Lower lobe of right lung (tissue), 2 donors: ENCODE measurements at places on chromosomes 2 and 18. TPM values are rescaled to one million over a fixed set of nuclear protein-coding genes. Genes with fewer than 3 reads are reported as not detected.
A peak's percentile ranks its signal among the peaks of the same experiment; 100 is the strongest.

The ERBB4 gene
- total RNA-seq = 25.3 TPM

The GCG gene
- not detected for total RNA-seq

The REEP1 gene
- total RNA-seq = 6.9 TPM

GRCh38 chr18:74225193-74225840 lies 66.4 kb downstream of the CYB5A start:
- no peaks in the 10 kb centered on the region for H3K4me1 ChIP-seq
- no peak overlapping the region for H3K4me3 ChIP-seq
- no peaks in the 10 kb centered on the region for H3K27me3 ChIP-seq
- DNase-seq = no peak

GRCh38 chr2:175167076-175167791 lies 769 bp downstream of the ATF2 start:
- H3K27ac ChIP-seq = peak overlapping the region; percentile 95
- peak; percentile 51 for DNase-seq
- H3K4me3 ChIP-seq = peak overlapping the region; percentile 97
- no peaks in the 10 kb centered on the region for H3K27me3 ChIP-seq
- H3K36me3 ChIP-seq = no peaks in the 10 kb centered on the region

GRCh38 chr2:172930871-172931255 lies 144.8 kb upstream of the MAP3K20 start:
- DNase-seq = no peak
- no peaks in the 10 kb centered on the region for H3K27me3 ChIP-seq
- H3K36me3 ChIP-seq = no peaks in the 10 kb centered on the region
- H3K4me3 ChIP-seq = no peak overlapping the region
- peaks cover 21% of the 10 kb centered on the region for H3K4me1 ChIP-seq
- H3K27ac ChIP-seq = peak overlapping the region; percentile 34

The SERPINB11 gene
- total RNA-seq = 0.77 TPM

- no peaks in the 10 kb centered on the region for H3K4me1 ChIP-seq
- no peaks in the 10 kb centered on the region for H3K27me3 ChIP-seq
- H3K36me3 ChIP-seq = no peaks in the 10 kb centered on the region
Measured at GRCh38 chr2:65518751-65519150, 86.4 kb upstream of the SPRED2 start.

DNA sequence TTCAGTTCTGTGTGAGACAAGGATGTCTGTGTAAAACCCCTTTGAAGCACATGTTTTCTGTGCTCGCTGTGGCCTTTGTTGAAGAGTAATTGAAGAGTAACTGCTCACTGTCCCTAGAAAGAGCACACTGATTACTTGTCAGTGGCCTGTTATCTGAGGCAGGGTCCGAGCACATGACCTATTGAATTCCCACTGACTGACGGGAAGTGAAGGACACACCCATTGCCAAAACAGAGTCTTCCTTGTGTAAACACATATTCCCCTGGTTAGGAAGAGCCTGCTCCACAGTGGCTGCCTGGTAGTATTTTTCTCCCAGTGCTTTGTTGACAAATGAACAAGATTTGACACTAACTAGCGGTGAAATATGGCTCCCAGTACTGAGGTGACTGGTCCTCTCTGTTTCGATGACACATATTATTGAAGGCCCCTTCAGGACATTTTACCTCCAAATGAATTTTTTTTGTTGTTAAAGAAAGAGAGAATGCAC lies 148.5 kb upstream of the GYPC start:
- H3K4me3 ChIP-seq = no peak overlapping the region
- H3K36me3 ChIP-seq = no peaks in the 10 kb centered on the region
- no peaks in the 10 kb centered on the region for H3K4me1 ChIP-seq
- H3K27ac ChIP-seq = no peak overlapping the region
- H3K27me3 ChIP-seq = no peaks in the 10 kb centered on the region

The CNRIP1 gene
- total RNA-seq = 20.8 TPM

The DSEL gene
- 11.1 TPM for total RNA-seq

DNA sequence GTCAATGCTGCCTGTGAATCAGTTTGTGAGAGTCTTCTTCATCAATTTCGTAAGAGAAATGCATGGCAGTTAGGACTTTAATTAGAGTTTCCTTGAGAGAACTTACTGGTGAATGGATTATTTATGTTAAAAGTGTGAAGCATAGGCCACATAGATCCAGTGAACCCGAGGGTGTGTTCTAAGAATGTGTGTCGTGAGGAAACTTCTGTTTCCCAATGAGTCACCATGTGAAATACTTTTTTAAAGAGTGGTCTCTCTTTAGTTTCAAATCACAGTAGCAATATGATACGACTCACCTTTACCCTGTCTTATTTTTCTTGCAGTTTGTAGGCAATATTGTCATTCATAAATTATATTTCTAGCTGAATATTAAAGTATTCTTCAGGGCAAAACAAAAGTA lies 18.5 kb downstream of the THSD7B start:
- no peaks in the 10 kb centered on the region for H3K36me3 ChIP-seq
- no peak overlapping the region for H3K4me3 ChIP-seq
- DNase-seq = no peak
- H3K4me1 ChIP-seq = no peaks in the 10 kb centered on the region
- H3K27me3 ChIP-seq = no peaks in the 10 kb centered on the region

The GATA6 gene
- total RNA-seq = 22.1 TPM

DNA sequence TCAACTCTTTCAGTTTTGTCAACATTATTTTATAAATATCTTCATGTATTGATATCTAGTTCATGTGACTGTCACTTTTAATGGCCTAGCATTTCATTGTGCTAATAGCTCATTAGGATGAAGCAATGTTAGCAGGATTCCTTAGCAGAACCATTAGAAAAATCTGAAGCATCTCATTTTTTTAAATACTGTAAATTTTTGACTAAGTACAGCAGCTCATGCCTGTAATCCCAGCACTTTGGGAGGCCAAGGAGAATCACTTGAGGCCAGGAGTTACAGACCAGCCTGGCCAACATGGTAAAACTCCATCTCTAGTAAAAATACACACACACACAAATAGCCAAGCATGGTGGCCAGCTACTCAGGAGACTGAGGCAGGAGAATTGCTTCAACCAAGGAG lies 15.6 kb upstream of the ANTXR1 start:
- no peaks in the 10 kb centered on the region for H3K27me3 ChIP-seq
- H3K27ac ChIP-seq = no peak overlapping the region
- no peak for DNase-seq
- no peaks in the 10 kb centered on the region for H3K36me3 ChIP-seq

GRCh38 chr2:224259831-224260230 lies 142.1 kb downstream of the FAM124B start:
- DNase-seq = no peak
- H3K27me3 ChIP-seq = no peaks in the 10 kb centered on the region

The TNFRSF11A gene
- total RNA-seq = 3.9 TPM

DNA sequence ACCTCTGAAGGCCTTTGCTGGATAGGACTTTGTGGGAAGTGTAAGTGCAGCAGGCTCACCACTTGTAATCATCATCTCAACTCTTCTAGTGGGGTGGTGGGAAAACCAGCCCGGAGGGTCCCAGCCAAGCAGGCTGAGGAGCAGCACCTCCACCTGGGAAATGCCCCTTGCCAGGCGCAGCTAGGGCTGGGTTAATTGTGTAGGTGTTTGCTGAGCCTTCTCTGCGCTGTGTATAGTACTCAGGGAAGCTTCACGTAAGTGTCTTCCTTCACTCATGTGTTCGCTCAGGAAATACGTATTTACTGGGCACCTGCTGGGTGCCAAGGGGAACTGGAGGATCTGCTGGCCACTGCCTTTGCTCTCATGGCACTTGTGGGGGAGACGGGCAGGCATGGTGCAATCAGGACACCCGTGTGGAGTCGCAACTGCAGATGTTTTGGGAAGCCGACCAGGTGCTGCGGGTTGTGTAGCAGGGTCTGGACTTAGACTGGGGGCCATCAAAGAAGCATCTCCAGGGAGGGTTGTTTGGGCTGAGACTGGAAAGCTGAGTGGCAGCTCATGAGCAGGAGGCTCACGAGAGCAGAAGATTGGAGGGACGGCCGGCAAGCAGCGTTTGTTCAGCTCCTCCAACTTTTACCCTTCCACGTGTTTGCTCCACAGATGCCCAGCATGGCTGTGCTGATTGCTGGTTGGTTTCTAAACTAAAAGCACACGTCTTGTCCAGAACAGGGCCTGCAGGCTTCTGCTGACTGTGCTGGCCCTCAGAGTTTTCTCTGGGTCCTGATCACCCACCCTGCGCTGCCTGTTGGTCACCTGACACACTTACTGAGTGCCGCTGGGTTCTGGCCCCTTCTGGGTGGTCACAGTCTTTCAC lies 164.6 kb downstream of the LDLRAD4 start:
- peak overlapping the region; percentile 37 for H3K4me3 ChIP-seq
- H3K27me3 ChIP-seq = no peaks in the 10 kb centered on the region
- H3K36me3 ChIP-seq = no peaks in the 10 kb centered on the region
- peak overlapping the region; percentile 80 for H3K27ac ChIP-seq

The GPN1 gene
- 21.9 TPM for total RNA-seq

- no peak overlapping the region for H3K27ac ChIP-seq
- no peak for DNase-seq
- H3K27me3 ChIP-seq = peaks cover 5% of the 10 kb centered on the region
- no peaks in the 10 kb centered on the region for H3K36me3 ChIP-seq
- H3K4me1 ChIP-seq = no peaks in the 10 kb centered on the region
Measured at GRCh38 chr2:12774395-12774727, 57.6 kb downstream of the TRIB2 start.

GRCh38 chr2:20212459-20212870 lies 12.5 kb downstream of the SDC1 start:
- no peaks in the 10 kb centered on the region for H3K36me3 ChIP-seq
- no peaks in the 10 kb centered on the region for H3K27me3 ChIP-seq
- peaks cover 36% of the 10 kb centered on the region for H3K4me1 ChIP-seq
- no peak overlapping the region for H3K4me3 ChIP-seq
- peak overlapping the region; percentile 67 for H3K27ac ChIP-seq

DNA sequence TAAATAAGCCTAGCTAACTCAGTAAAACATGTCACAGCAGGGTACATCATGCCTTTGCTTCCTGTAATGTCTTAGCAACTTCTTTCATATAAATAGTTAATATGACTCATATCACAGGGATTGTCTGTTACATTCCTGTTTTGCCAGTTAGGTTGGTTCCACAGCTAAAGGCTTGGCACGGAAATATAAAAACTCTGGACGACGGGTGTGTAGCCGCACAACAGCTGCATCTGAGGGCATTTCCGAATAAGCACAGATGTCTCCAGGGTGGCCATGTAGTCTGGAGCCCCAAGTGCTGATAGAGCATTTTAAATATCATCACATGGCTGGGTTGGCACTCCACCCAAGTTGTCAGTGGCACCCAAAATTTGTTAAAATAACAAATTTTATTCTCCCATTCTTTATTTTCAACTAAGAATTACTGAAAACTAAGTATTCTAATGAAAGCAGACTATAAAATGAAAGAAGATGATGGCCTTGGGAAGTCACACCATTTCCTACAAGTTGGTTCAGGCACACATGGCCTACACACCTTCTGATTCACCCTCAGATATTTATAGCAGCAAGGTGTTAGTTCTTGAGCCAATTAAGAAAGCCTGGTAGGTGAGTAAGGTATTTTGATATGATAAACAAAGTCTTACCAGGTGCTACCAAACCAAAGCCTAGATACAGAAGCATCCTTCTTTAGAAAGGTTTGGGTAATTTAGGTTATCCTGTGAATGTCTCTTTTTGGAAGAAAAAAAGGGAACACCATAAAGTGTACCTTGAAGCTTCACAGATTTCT lies 61.8 kb upstream of the STK17B start:
- no peaks in the 10 kb centered on the region for H3K36me3 ChIP-seq
- peak overlapping the region; percentile 74 for H3K27ac ChIP-seq
- no peak overlapping the region for H3K4me3 ChIP-seq
- peaks cover 42% of the 10 kb centered on the region for H3K4me1 ChIP-seq

DNA sequence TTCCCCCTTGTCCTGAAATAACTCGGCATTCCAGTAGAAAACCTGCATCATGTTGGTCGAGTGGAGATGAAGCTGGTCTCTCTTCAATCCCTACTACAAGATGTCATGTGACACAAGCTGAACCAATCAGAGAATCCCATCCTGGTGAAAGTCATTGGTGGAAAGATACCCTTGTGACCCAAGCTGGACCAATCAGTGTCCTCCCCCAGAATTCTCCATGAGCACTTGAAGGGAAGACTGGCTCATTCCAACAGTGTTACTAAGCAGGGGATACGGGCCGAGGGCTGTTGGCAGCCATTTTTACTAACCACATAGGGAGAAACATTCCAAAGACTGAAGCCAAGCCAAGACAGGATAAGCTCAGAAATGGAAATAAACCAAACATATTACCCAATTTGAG lies 298.3 kb downstream of the ICOS start:
- H3K27me3 ChIP-seq = no peaks in the 10 kb centered on the region
- H3K27ac ChIP-seq = no peak overlapping the region
- DNase-seq = no peak
- H3K4me3 ChIP-seq = no peak overlapping the region
- no peaks in the 10 kb centered on the region for H3K36me3 ChIP-seq
- H3K4me1 ChIP-seq = no peaks in the 10 kb centered on the region

The FOXD4L1 gene
- total RNA-seq = 0.62 TPM

DNA sequence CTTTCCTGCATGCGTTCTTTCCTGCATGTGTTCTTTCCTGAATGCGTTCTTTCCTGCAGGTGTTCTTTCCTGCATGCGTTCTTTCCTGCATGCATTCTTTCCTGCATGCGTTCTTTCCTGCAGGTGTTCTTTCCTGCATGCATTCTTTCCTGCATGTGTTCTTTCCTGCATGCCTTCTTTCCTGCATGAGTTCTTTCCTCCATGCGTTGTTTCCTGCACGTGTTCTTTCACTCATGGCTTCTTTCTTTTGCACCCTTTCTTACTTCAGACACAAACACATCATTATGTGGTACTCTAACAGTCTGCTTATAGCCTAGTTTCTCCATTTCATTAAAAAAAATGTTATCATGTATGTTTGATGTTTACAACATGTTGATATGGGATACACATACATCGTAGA lies 261.6 kb upstream of the PXDN start:
- H3K36me3 ChIP-seq = no peaks in the 10 kb centered on the region
- H3K27me3 ChIP-seq = peaks cover 6% of the 10 kb centered on the region
- no peak overlapping the region for H3K4me3 ChIP-seq
- DNase-seq = no peak

The CROCC2 gene
- total RNA-seq = 3.4 TPM

The WIPF1 gene
- total RNA-seq = 84.4 TPM

GRCh38 chr2:150378686-150379085 lies 108.8 kb downstream of the RND3 start:
- DNase-seq = no peak
- H3K36me3 ChIP-seq = no peaks in the 10 kb centered on the region
- no peak overlapping the region for H3K4me3 ChIP-seq
- no peak overlapping the region for H3K27ac ChIP-seq
- H3K27me3 ChIP-seq = no peaks in the 10 kb centered on the region

DNA sequence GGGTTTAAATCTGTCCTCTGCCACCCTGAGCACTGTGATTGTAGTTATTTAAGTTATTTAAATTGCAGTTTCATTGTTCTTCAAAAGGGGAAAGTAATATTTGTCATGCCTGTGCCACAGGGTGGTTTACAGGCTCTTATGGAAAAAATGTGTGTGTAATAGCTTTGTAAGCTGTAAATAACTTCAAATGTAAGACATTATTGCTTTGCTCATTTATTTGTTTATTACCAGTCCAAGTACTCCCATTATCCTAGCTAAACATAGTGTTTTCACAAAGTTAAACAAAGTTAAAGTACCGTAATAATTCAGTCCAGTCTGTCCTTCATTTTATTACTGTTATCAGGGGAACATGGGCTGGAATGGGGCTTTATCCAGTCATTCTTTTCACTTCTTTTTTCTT lies 43.4 kb upstream of the IGFBP2 start:
- no peak overlapping the region for H3K27ac ChIP-seq
- no peak overlapping the region for H3K4me3 ChIP-seq
- no peaks in the 10 kb centered on the region for H3K4me1 ChIP-seq
- H3K27me3 ChIP-seq = no peaks in the 10 kb centered on the region
- no peaks in the 10 kb centered on the region for H3K36me3 ChIP-seq
